ENCODE measurements at places on chromosomes 1 and 21.
A peak's percentile ranks its signal among the peaks of the same experiment; 100 is the strongest.

GRCh38 chr21:45974073-45975019 lies 7.2 kb upstream of the COL6A1 start:
- no peak for DNase-seq

GRCh38 chr1:160953030-160953429 lies 1.6 kb downstream of the ITLN2 start:
- no peak for DNase-seq

GRCh38 chr1:15937146-15937545 lies 38.8 kb downstream of the ZBTB17 start:
- DNase-seq = no peak

DNA sequence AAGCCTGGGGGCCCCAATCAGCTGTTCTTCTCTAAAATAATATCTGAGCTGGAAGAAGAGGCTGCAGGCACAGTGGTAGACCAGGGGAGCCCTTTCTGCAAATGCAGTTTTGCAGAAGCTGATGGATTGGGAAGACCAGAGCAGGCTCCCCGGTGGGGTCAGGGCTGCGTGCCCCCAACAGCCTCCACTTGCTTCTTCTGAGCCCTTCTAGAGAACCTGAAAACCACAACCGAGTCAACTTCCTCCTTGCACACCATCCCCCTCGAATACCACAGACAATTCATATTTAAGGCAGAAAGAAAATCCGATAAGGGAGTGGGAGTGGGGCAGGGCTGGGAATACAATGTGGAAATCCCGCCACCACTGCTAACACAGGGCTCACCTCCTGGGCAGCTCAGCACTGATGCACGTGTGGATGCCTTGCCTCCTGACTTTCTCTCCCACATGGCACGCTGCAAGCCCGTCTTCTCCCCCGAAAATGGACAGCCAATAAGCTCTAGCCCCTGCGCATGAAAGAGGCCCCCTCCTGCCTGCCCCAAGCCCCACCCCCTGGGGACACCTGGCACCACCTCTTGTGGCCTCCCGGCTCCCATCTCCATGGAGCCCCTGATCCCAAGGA lies 25.4 kb upstream of the ALDH4A1 start:
- DNase-seq = no peak

DNA sequence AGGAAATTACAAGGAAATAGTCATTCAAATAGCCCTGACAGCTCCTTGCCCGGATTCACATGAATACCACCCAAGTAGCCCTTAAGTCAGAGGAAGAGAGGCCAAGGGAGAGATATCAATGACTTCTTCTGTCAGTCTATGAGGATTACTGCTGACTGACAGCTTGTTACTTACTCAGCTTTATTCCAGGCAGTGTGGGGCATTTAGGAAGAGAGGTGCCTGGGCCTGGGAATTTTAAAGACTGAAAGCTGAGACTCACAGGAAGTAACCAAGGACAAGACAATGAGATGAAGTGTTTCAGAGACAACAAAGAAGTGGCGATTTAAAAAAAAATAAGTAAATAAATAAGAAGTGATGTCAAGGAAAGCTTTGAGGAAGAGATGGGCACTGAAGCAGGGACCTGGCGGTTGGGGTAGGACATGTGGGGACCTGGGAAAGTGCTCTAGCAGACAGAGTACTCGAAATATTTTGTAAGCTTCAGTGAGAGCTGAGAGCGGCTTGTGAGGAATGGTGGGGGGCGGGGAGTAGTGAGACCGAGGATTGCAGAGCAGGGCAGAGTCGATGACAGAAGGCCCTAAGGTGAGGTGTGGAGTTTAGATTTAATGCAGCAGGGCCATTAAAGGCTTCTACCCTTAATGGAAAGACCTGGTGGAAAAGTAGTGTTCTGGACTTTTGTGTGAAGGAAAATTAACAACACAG lies 58.9 kb downstream of the ST3GAL3 start:
- DNase-seq = peak; percentile 73

DNA sequence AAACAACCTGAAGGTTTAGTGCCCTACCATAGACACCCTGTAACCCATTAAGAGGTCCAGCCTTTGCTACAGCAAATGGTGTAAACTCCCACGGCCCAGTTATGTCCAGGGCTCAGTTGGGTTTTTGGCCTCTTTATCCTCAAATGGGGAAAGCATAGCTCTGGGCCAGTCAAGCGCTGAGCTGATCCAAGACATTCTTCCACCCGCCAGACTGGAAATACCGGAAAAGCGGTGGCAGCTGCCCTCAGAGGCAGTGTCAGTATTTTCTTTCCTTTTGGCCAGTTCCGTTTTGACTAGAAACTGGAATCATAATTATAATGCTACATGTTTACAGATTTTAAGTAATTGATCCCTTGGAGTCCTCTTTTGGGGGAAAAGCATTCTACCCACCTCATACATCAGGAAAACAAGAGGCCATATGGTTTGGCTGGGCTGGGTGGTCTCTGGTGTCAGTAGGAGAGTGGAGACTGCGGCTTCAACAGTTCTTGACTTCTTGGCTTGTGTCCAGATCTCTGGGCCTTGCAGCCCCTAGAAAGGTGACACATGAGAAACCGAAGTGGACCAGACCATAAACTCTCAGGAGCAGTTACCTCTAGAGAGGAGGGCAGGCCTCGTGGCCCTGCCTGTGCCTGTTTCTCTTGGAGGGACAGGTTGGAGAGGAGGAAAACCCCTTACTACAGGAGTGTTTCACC lies 30.2 kb upstream of the CLDN14 start:
- DNase-seq = no peak

GRCh38 chr1:211738691-211739301 lies 63.4 kb upstream of the NEK2 start:
- no peak for DNase-seq
